ENCODE measurements at places on chromosomes 4 and X. TPM values are rescaled to one million over a fixed set of nuclear protein-coding genes. Genes with fewer than 3 reads are reported as not detected.

- peaks cover 5% of the 10 kb centered on the region for H3K4me1 ChIP-seq
- peak overlapping the region; percentile 9 for H3K27ac ChIP-seq
- no peaks in the 10 kb centered on the region for H3K36me3 ChIP-seq
- DNase-seq = no peak
- no peaks in the 10 kb centered on the region for H3K27me3 ChIP-seq
Measured at GRCh38 chr4:152045449-152045806, 284.6 kb upstream of the GATB start.

DNA sequence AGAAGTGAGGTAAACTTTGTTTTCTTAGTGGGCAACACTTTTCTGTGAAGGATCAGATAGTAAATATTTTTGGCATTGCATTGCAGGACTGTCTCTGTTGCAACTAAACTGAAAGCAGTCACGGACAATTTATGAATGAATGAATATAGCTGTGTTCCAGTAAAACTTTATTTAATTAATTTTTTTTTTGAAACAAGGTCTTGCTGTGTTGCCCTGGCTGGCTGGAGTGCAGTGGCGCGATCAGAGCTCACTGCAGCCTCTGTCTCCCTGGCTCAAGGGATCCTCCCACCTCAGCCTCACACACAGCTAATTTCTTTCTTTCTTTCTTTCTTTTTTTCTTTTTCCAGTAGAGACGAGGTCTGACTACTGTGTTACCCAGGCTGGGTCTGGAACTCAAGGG lies 15.8 kb downstream of the RBM10 start:
- H3K4me1 ChIP-seq = no peaks in the 10 kb centered on the region
- H3K27ac ChIP-seq = no peak overlapping the region
- H3K27me3 ChIP-seq = no peaks in the 10 kb centered on the region
- no peaks in the 10 kb centered on the region for H3K36me3 ChIP-seq

- H3K4me1 ChIP-seq = no peaks in the 10 kb centered on the region
- H3K36me3 ChIP-seq = no peaks in the 10 kb centered on the region
- H3K27me3 ChIP-seq = no peaks in the 10 kb centered on the region
- no peak overlapping the region for H3K4me3 ChIP-seq
Measured at GRCh38 chr4:114037988-114038387, 58.5 kb upstream of the ARSJ start.

The MAGEC1 gene
- not detected for total RNA-seq
